ENCODE measurements at places on chromosomes 1 and 21.

DNA sequence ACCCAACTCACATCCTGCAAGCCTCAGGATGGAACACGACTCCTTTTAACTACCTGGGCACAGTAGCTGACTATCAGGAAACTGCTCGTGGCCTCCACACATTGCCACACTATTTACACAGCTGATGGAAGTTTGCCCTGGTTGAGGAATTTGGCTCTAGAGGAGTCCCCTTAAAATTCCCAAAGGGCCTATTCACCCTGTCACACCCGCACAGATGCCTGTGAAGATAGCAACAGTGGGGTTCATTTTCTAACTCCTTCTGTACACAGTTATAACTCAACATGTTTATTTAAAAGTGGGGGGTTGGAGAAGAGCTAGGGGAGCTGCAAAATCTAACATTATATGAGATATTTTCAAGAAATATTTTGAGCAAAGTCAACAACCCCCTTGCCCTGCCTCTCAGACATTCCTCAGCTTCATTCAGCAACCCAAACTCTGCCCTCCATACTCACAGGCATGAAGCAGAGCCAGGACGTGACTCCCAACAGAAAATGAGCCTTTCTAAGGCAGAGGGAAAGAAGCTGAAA, 35.8 kb upstream of the CCN1 start:
- no peak for DNase-seq

DNA sequence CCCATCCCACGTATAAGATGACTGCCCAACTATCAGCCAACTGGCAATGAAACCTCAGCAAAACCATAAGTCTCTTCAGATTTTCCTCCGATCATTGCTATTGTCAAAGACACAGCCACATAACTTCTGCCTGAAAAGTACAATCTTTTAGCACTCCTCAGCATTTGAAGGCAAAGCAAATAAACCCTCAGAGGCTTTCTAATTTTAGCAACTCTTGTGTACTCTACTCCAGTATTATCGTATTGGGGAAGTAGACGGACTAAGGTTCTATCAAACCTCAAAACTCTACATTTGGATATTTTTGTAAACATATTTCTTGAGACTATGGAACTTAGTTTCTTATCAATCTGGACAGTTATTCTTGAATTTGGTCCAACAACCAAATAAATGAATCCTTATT, 1206.2 kb upstream of the NCAM2 start:
- no peak for DNase-seq

- DNase-seq = no peak
Observed at GRCh38 chr1:114133129-114133528, 20.5 kb downstream of the SYT6 start.

- no peak for DNase-seq
Observed at GRCh38 chr1:54937469-54937868, 43.0 kb upstream of the TMEM61 start.

DNA sequence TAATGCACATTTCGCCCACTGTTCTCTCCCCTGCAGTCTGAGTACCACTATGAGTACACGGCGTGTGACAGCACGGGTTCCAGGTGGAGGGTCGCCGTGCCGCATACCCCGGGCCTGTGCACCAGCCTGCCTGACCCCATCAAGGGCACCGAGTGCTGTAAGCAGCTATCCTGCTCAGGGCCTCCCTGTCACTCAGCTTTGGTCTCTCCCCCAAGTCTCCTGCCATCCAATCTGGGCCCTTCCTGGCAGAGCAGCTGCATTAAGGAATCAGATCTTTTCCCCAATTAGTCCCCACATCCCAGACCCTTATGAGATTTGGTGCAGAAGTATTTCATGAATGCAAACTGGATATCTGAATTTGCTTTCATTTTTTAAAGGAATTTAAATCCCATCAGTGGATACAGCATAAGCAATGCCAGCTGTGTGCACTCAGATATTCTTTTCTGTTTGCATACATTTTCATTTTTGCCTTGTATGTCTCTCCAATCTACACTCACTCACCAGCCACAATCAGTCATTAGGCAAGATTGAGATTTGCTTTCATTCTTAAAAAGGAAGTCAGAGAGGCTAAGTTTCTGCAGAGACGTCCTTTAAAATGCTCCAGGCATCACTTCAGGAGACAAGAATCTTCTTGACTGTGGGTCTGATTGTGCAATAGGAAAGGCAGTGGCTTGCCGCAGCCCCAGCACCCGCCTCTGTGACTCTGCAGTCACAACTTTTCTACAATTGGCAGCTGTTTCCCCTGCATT, 48.1 kb downstream of the ELAPOR1 start:
- DNase-seq = peak; percentile 97

- DNase-seq = no peak
Observed at GRCh38 chr1:121414905-121415304, 230.1 kb downstream of the SRGAP2C start.

- no peak for DNase-seq
Observed at GRCh38 chr1:223083831-223084230, 59.2 kb downstream of the TLR5 start.

DNA sequence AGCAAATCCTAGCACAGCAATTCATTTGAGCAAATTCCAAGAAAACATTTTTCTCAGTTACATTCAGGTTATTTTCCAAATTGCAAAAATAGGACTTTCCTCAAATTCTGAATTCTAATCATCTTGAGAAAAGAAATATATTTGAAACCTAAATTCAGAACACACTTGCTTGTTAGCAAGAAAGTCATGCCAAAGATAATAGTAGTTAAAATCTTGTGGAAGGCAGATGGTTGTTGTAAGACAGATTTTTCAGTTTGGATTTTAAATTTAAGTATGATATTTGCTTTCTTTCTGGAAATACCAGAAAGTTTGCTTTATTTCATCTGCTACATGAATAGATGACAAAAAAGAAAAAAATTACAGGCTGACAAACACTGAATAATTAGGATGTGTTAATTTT, 29.1 kb downstream of the SNX7 start:
- DNase-seq = no peak

DNA sequence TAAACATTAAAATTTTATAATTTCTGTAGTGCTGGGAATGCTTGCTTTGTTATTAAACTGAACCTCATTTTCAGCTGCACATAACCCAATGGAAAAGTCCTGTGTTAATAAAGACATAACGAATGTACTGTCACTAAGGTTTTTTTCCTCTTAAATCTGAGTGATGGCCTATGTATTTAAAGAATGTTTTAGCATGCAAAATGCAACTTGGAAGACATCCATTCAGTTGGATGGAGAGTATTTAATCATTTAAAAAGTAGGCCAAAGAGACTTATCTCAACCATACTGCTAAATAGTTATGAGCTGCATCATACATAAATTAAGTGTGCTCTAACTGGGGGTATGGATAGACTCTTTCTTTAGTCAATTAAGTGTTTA, 48.5 kb downstream of the RWDD3 start:
- DNase-seq = no peak

DNA sequence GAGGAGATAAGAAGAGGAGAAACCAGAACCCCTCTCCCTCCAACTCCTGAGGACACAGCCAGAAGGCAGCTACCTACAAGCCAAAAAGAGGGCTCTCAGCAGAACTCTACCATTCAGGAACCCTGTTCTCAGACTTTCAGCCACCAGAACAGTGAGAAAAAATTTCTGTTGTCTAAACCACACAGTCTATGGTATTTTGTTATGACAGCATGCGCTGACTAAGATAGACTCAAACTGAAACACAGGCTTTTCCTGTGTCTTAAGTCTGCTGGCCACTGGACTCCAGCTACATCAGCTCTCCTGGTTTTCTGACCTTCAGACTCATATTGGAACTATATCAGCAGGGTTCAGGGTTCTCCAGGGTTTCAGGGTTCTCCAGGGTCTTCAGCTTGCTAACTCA, 126.5 kb upstream of the TNFSF4 start:
- DNase-seq = no peak

DNA sequence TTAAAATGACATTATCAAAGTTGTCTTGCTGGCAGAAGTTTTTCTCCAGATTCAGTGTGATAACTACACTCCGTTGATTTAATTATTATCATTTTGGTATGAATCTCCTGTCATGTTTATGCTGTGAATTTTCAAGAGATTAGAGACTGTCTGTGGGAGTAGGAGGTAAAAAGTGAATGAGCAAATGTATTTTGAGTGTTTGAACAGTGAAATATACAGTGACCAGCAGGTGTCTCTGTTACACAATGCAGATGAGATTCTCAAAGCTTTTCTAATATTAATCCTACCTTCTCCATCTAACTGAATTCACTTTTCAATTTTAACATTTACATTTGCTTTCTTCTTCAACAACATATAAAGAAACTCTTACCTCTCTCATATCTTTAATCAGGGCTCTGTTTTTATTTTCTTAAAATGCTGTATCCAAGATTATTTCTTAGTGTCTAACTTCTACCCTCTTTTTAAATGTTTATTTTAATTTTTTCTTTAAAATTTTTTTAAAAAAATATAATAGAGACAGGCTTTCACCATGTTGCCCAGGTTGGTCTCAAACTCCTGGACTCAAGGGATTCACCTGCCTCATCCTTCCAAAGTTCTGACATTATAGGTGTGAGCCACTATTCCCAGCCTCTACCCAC, 20.9 kb upstream of the HSPA13 start:
- DNase-seq = peak; percentile 58
